Fibroblast of skin of left quadriceps (primary cell): ENCODE measurements at places on chromosomes 6 and 20.

DNA sequence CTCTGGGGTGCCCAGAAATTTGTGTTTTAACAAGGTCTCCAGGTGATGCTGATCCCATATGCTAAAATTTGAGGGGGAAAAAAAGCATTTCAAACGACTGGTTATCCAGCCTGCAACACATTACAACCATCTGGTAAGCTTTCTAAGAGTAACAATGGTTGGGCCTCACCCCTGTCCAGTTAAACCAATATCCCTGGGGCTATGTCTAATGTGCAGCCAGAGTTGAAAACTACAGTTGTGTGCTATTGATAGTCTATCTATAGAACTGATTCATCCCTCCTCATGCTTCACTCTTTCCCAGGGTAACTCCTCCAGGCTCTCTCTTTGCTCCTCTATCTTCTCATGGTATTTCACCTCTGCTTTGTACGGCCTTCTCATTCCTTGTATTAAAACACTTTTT, 458.3 kb downstream of the MMUT start:
- DNase-seq, result no peak

GRCh38 chr6:138219398-138219797, 1.1 kb upstream of the PBOV1 start:
- no peak for DNase-seq

DNA sequence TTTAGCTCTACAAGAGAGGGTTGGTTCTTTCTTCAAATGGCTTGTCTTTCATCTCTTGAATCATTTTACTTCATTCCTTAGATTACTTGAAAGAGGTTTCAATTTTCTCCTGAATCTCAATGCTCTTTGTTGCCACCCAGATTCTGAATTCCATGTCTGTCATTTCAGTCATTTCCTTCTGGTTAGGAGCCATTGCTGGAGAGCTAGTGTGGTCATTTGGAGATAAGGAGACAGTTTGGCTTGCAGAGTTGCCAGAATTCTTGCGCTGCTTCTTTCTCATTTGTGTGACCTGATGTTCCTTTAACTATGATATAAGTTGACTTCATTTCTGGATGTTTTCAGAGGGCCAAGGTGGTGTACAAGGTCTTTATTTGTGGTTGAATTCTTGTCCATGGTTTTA, 157.8 kb downstream of the SLC22A3 start:
- DNase-seq, result no peak

GRCh38 chr6:82361631-82362030, 2.0 kb upstream of the TPBG start:
- no peak for DNase-seq

- no peak for DNase-seq
These were observed 7.2 kb downstream of the NCOA7 start for GRCh38 chr6:125797886-125798444.

DNA sequence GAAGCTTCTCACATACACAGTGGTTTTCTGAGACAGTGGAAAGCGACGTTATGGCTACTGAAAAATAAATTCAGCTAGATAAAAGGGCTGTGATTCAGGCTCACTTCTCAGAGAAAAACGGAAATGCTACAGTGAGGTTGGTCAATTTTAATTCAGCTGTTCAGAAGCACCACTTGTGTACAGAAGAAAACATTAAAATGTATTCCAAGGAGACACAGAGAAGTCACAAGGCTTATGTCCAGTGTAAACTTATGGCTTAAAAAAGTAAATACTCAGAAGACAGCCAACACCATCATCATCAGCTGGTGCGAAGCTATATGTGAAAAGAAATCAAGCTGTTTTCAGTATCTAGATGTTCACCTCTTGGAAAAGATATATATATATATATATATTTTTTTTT, 68.6 kb downstream of the ABHD12 start:
- no peak for DNase-seq

GRCh38 chr6:2450546-2450945, 205.1 kb upstream of the GMDS start:
- no peak for DNase-seq

GRCh38 chr20:47428851-47429336, 72.4 kb upstream of the ZMYND8 start:
- DNase-seq, result no peak

DNA sequence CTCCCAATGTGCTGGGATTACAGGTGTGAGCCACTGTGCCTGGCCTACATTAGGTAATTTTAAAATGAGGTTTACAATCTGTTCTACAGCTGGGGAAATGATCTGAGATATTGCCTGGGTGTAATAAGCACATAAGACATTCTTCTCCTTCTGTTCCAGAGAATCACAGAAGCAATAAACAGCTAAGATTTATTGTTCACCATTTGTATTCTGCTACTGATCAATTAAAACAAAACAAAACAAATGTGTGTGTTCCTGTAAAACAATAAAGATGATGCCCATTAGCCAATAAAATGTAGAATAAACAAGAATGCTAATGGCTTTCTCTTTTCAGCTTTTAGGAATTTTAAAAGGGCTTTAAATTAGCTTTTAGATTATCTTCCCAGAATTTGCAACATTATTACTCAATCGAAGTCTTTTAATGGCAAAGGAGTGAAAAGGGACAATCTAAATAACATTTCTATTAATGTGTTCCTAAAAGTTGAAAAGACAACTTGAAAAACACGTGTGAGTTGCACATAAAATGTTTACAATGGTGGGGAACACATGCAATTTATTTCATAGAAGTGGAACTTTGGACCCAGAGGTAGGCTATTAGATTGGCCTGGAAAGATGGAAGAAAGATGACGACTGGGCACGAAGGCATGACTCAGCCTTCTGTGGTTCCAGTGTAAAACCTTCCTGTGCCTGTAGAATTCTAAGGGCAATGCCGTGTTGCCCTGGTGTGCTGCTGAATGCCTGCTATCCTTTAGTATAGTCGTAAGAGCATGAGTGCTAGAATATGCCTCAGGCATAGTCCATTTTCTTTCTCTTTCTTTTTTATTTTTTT, 29.0 kb upstream of the DEK start:
- DNase-seq, result no peak

DNA sequence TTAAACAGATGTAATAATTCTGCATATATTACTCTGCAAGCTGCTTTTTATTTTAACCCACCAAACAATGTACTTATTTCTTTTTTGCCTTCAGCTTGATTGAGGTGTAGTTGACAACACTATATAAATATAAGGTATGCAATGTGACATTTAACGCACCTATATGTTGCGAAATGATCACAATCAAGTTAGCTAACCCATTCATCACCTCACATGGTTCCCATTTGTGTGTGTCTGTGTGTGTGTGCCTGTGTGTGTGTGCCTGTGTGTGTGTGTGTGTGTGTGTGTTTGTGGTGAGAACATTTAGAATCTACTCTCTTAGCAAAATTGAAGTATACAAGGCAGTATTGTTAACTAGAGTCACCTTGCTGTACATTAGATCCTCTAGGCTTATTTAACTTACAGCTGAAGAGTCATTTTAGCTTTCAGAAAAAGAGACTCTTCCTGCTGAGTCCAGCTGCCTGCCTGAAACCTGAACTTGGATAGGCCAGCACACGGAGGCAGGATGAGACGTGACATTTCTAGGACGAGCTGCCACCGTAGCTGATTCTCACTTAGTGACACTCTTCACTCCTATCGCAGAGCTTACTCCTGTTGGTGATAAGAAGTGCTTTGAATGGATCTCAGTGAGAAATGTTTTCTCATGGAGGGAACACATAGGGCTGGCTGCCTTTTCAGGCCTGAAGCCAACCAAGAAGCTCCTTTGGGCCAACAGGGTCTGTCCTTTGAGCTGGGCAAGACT, 126.5 kb upstream of the RIPOR2 start:
- DNase-seq, result no peak

DNA sequence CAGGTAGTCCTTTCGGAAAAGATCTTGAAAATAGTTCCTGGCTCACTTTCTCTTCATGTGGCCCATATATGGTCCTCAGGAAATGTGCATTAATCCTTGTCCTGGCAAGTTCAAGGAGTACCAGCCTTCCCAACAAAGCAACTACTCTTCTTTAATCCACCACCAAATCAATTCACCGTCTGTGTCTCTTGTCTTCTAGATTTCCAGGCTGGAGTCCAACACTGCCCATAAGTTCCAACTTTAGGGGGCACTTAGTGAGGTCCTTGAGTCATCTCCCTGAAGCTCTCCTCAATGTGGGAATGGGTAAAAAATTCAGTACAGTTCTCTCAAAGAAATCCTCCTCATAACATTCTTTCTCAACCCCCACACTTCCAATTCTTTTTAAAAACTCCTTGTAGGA, 6.9 kb upstream of the DAAM2 start:
- DNase-seq, result no peak

DNA sequence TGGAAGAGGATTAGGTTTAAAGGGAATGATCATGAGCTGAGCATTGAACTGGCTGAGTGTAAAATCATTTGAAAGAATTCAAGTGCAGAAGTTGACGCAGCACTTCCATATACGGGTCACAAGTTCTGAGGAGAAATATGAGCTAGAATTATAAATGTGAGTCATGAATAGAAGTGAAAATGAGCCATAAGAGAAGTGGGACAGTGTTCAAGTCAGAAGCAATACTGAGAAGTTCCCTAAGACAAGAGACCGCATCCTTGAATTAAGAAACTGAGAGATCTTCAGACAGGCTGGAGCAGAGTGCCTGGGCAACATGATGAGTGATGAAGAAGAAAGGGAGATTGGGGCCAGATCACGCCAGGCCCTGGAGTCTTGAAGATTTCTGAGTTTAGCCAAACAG, 209.7 kb downstream of the TBX18 start:
- DNase-seq, result no peak

- no peak for DNase-seq
These were observed 111.1 kb downstream of the JARID2 start for GRCh38 chr6:15356937-15357336.

- peak; percentile 35 for DNase-seq
These were observed 3.6 kb downstream of the GTSF1L start for GRCh38 chr20:43723186-43723585.

DNA sequence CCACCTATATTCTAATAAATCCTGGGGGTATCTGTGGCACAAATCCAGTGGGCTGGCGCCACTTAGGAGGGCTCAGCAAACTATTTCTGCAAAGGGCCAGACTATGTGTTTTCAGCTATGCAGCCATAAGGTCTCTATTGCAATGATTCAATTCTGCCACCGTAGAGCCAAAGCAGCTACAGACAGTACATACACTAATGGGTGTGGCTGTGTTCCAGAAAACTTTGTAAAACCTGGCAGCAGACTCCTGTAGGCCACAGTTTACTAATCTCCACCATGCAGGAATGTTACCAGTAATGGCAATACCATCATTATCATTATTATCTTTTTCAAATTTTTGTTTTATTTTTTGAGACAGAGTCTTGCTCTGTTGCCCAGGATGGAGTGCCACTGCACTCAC, 65.7 kb downstream of the SULF2 start:
- no peak for DNase-seq

DNA sequence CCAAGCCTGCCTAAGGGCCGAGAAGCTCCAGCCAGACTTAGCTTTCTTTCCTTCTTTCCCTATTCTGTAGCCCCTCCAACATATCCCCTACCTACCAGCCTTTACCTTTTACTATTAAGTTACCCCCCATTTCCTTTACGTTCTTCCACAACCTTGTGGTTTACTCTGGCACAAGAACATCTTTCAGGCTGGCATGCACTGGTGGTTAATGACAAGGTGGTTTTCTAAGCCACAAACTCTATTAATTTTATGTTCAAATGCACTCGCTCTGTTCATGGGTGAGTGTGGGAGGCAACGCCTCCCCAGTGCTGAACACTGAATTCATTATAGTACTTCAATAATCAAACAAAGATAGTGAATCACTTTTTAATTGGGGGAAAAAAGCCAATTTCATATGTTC, 64.4 kb downstream of the TRERF1 start:
- DNase-seq, result no peak

- no peak for DNase-seq
These were observed 251.1 kb upstream of the ARID1B start for GRCh38 chr6:156526081-156526480.
